Cortex of kidney (tissue), 1 donor: ENCODE measurements at places on chromosomes 7 and 10.

- DNase-seq, result no peak
Observed at GRCh38 chr10:114307731-114308130, 68.7 kb downstream of the VWA2 start.

DNA sequence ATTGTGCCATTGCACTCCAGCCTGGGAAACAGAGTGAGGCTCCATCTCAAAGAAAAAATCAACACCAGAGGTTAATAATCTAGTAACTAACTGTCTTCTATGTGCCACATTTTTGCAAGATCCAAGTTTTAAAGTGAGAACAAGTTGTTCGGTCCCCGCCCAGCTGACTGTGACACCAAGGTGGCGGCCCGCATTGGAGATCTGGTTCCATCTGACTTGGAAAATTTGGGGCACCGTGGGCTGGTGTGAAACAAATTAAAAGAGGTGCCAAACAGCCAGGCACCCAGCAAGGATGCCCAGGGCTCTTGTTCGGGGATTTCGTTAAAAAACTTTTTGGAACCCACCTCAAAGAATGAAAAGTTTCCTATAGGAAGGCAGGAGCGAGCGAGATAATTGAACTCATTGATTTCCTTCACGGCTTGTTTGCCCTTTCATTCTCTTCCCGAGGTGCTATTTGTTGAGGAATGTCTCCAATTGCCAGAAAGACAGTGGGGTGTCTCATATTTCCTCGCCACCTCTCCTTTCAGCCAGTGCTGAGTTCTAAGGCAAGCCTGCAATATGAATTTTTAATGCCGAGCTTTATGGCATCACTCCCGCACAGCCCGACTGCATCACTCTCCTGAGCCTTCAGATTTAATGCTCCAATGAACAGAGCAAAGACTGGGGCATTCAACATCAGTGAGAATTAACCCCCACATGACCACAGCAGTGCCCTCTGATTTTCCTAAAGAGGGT, 156.9 kb upstream of the SH2B2 start:
- DNase-seq, result no peak

- DNase-seq, result no peak
Observed at GRCh38 chr10:107415446-107415845, 250.9 kb upstream of the SORCS1 start.

DNA sequence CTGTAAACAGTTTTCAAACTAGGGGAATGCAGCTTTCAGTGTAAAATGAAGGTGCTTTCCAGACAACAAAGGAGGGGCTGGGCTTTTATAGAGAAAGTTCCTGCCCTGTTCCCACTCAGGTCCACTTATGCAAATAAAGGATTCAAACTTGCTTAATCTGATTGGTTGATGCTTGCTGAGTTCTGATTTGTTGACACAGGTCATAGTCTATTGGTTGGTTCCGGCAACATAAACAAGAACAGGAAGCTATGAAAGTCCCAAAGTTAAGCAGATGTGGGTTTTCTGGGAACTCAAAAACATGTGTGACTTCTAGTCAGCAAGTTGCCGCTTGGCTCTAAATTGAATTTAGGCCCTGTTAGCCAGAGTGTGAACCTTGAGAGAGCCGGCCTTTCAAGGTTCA, 194.2 kb upstream of the SVIL start:
- no peak for DNase-seq

- DNase-seq, result no peak
Observed at GRCh38 chr7:155918720-155919390, 106.6 kb upstream of the SHH start.

- no peak for DNase-seq
Observed at GRCh38 chr7:26413007-26413691, 121.5 kb downstream of the SNX10 start.

GRCh38 chr7:92808006-92808405, 28.4 kb downstream of the CDK6 start:
- no peak for DNase-seq

GRCh38 chr7:86320889-86321288, 322.8 kb upstream of the GRM3 start:
- no peak for DNase-seq

DNA sequence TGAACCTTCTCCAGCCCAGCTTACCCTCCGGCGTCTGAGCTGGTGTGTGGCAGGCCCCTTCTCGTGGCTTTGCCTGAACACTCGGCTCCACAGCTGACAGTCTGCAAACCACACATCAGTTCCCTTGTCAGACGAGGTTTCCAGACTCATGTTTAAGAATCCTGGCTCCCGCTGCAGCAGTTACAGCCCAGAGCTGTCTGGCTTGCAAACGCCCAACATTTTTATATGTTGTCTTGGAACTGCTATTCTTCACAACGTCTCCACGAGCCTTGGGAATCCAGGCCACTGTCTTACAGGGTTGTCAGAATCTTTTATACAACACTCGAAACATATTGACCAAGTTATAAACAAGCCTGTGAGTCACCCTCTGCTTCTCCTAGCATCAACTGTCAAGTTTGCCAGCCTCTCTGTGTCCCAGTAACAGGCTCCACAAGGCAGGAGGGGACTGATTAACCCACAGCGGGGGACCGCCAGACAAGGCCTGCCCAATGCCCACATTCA, 68.1 kb downstream of the TNS3 start:
- no peak for DNase-seq

- DNase-seq, result no peak
Observed at GRCh38 chr7:34162027-34162565, 256.8 kb downstream of the BMPER start.

- no peak for DNase-seq
Observed at GRCh38 chr10:7787150-7787856, 490 bp downstream of the KIN start.

DNA sequence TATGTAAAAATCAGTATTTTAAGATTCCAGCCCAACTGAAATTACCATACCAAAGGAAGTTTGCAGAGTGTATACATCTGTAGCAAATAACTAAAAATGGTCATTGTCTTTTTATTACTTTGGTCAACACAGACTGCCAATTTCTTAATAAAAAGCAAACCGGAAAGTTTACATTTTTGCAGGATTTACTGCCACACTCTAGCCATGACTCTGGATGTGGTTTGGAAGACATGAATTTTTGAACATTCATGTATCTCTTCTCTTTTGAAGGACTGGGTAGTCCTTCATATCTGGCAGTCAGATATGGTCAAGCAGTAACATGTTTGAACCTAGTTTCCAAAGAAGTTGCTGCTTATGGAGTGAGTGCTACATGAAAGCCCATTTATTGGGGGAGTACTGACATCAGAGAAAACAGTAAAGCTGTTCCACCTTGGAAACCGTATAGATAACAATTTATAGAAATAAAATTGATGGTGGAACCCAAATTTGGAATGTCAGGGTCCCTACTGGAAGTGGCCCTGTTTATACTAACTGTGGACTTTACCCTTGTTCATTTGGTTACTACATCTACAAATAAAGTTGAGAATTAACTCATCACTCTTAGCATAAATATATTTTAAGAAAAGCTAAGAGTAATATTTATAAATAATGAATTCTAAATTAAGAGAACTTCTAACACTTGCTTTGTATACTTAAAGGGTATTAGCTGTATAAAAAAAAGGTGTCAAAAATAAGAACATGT, 84.6 kb downstream of the ZMYND11 start:
- no peak for DNase-seq

GRCh38 chr7:96527133-96527827, 182.4 kb downstream of the SEM1 start:
- DNase-seq, result no peak

GRCh38 chr10:131658476-131659110, 242.2 kb upstream of the PPP2R2D start:
- no peak for DNase-seq

DNA sequence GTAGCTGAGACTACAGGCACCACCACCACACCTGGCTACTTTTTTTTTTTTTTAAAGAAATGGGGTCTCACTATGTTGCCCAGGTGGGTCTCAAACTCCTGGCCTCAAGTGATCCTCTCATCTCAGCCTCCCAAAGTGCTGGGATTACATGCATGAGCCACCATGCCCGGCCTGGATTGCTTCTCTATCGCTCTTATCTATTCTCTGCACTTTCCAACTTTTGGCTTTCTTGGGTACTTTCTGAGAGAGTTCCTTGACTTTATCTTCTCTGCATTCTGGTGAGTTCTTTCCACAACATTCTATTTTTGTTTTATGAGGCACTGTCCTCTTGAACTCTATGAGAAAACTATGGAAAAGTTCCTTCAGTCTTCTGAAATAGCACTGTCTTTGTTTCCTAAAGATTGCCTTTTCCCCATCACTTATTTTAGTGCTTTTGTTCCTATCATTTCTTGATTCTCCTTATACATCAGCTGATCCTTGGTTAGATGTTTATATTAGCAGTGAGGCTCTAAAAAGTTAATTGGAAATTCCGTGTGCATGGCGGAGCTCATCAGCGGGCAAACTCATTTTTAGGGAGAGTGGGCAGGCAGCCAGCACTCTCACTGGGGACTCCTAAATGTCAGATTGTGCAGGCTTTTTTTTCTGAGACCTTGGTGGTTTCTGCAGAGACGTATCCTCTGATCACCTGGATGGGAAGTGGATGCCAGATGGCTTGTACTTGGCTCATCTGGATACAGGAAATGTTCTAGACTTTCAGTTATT, 43.9 kb downstream of the HIP1 start:
- DNase-seq, result no peak

DNA sequence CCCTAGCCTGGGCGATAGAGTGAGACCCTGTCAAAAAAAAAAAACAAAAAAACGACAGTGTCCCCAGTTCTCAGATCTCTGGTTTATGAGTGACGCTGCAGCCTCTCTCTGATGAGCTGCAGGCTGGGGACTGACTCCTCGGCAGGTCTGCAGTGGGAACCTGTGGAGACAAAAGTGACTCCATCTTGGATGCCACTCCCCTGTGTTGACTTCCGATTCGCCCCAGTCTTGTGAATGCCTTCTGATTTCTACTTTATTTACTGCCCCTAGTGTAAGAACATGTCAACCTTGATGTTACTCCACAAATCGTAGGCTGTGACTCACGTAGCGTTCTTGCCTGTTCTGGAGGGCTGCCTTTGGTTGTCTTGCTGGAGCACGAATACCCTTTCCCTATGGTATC, 6.2 kb downstream of the TACR2 start:
- DNase-seq, result no peak

- no peak for DNase-seq
Observed at GRCh38 chr7:24756545-24757352, 515 bp downstream of the GSDME start.

GRCh38 chr10:121927318-121927840, 452 bp downstream of the ATE1 start:
- no peak for DNase-seq

DNA sequence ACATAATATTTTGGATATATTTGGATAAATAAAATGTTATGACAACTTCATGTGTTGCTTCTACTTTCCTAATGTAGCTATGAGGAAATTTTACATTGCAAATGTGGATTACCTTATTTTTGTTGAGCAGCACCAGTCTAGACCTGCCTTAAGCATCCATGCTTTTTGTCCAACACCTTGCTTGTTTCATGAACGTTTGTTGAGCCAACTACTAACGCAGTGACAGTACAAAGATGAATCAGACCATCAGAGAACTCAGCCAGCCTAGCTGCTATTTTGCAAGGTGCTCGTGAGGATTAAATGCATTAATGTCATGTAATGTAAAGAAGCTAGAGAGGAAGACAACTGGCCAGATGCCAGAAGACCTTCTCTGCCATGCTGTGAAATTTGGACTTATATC, 1.1 kb upstream of the ZC3HAV1L start:
- DNase-seq, result no peak

DNA sequence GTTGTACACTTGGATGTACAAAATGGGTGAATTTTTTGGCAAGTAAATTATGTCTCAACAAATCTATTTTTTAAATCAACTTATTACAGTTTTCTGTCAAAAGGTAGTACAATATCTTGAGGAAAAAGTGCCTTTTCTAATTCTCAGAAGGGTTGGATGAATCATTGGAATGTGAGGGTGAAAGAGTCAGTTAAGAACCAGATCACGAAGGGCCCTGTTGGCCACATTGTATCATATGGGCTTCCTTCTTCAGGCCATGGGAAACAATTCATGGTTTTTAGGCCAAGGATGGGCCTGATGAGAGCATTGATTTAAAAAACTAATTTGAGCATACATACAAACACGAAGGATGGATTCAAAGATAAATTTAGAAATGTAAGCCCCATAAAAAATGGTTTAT, 503.7 kb downstream of the TNS3 start:
- no peak for DNase-seq

- no peak for DNase-seq
Observed at GRCh38 chr10:11653758-11654471, 42.5 kb upstream of the USP6NL start.

- DNase-seq, result no peak
Observed at GRCh38 chr7:44700322-44700721, 48.3 kb upstream of the ZMIZ2 start.

- no peak for DNase-seq
Observed at GRCh38 chr7:132469264-132469663, 107.0 kb downstream of the PLXNA4 start.

- no peak for DNase-seq
Observed at GRCh38 chr7:32221056-32221455, 150.8 kb upstream of the PDE1C start.

GRCh38 chr10:112221545-112221944, 38.0 kb upstream of the GPAM start:
- DNase-seq, result no peak

DNA sequence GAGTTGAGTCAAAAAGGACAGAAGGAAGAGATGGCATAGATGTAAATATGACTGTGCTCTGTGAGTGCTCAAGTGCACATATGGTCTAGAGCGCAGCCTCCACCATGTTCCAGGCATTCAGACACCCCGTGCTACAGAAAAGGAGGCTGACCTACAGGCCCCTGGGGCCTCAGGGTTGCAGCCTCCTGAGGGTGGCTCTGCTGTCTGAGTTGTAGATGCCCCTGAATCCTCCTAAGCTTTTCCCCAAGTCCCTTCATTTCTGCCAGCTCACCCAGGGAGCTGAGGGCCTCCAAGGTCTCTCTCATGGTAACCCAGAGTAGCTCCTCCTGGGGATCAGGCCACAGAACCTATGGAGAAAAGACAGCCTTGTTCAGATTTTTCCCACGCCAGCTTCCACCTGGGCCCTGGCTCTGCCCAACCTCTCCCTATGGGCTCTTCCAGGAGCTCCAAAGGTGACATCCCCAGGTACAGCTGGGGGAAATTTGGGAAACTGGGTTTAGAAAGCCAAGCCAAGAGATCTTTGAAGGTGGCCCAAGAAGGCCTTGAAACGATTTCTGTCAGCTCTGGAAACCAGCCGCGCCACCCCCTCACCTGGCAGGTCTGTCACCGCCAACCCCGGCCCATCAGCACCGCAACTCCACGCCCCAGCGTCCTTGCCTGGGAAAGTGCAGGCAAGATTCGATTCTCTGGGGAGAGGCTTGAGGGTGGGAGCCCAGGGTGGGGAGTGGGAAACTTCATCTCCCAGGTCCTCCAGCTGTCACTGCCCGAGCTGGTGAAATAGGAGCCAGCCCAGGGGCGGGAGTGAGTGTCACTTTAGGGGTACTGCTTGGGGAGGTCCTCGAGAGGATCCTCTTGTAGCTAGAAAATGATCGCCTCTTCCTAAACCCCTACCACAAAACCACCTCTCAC, 2.4 kb downstream of the ZNF467 start:
- no peak for DNase-seq

- DNase-seq, result no peak
Observed at GRCh38 chr7:102395592-102395872, 631 bp upstream of the PRKRIP1 start.
